Type B pancreatic cell (in vitro differentiated cells): ENCODE measurements at places on chromosomes 11 and 22.

- peak; percentile 68 for DNase-seq
Measured at GRCh38 chr22:20316217-20316843, 3.5 kb downstream of the DGCR6L start.

DNA sequence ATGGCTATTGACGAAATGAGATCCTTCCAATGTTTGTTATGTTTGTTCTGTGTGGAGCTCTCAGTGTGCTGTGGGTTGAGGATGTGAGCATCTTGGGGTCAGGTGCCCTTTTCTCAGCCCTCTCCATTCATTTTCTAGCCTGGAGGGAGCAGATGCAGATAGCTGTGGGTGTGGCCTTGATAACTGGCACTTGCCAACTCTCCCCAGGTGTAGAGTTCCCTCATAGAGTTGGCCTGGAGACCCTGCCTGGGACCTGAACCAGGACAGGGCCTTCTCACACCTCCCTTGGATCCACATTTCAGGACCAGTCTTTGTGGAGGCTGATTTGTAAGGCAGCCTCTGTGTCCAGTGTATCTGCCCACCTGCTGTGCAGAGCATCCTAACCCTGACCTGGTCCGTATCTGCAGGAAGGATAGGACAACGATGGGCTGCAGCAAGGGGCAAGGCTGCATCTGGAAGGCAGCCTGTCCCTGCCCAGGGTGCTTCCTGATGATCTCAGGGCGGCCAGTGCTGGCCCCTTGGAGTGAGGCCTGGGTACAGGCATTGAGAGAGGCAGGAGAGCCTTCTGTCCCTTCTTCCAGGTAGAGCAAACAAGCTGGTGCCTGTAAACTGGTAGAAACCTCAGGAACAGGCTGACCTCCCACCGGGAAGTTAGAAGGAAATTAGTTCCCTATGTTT is 245.9 kb downstream of the TBC1D22A start:
- DNase-seq = no peak

GRCh38 chr11:123822599-123822998 is 16.4 kb upstream of the OR6M1 start:
- DNase-seq = no peak

DNA sequence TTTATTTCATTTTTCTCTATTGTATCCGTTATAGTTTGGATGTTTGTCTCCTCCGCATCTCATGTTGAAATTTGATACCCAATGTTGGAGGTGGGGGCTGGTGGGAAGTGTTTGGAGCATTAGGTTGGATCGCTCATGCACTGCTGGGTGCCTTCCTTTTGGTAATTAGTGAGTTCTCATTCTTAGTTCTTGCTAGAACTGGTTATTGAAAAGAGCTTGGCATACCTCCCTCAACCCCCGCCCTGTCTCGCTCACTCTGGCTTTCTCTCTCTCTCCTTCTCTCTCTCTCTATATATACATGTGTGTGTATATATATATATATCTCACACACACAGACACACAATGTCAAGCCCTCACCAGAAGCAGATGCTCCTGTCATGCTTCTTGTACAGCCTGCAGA is 978.7 kb downstream of the DLG2 start:
- no peak for DNase-seq

DNA sequence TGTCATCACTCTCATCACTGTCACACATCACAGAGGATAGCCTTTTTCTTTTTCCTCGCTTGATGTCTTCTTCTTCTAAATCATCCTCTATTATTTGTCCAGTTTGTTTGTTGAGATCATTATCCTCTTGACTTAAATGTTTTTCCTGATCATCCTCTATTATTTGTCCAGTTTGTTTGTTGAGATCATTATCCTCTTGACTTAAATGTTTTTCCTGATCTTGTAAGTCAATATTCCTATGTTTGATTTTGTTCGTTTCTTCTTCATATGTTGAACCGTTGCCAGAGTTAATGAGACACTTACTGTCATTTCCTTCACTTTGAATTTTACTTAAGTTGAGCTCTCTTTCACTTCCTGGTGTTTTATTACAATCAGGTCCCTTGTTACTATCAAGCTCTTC is 5.6 kb downstream of the CCDC82 start:
- DNase-seq = no peak

- no peak for DNase-seq
Measured at GRCh38 chr11:100719809-100720221, 32.7 kb downstream of the ARHGAP42 start.

DNA sequence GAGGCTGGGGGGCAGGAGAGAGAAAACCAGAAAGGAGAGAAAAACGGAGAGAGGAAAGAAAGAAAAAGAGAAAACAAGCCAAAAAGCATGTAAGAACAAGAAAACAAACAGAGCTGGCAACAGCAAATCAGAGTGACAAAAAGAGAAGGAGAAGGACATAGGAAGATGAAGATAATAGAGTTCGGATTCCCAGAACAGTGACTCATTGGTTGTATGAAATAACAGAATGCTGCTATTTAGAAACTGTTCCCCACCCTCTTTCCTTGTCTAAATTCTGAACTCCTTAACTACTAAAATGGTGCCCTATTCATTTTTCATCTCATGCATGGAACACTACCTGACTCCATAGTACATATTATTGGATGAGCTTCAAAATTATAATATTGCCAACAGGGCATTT is 317.4 kb downstream of the C11orf87 start:
- no peak for DNase-seq

- peak; percentile 88 for DNase-seq
Measured at GRCh38 chr11:45354976-45355705, 69.0 kb upstream of the SYT13 start.

DNA sequence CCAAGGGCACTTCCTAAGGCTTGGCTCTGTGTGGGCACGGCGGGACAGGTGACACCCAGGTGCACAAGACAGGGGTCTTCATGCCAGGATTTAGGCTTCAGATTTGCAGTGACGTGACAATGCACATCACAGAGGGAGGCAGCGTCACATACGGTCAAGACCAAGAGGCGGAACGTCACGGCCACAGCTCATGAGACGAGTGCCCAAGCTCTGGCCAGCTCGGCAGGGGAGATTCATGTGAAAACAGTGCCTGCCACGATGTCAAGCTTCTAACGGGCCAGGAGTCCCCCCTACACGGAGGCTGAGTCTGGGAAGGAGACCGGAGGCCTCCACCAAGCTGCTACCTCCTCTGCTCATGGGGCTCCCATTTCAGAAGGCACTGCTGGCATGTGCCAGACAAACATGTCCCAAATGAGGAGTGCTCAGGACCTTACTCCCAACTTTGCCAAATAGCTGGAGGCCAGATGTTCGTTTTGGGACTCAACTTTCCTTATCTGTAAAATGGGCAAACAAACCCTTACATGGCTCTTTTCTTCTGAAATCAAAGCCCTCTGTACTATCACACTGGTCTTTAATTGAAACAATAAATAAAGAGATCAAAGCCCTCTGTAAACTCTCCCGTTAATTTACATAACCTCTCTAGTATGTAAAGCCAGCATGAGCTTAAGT is 16.6 kb downstream of the VPS37C start:
- no peak for DNase-seq

GRCh38 chr11:128777369-128778011 is 83.6 kb downstream of the FLI1 start:
- DNase-seq = no peak

GRCh38 chr11:75245356-75246005 is 4.9 kb downstream of the TPBGL start:
- no peak for DNase-seq

- peak; percentile 49 for DNase-seq
Measured at GRCh38 chr11:65774525-65775306, 6.1 kb downstream of the AP5B1 start.

DNA sequence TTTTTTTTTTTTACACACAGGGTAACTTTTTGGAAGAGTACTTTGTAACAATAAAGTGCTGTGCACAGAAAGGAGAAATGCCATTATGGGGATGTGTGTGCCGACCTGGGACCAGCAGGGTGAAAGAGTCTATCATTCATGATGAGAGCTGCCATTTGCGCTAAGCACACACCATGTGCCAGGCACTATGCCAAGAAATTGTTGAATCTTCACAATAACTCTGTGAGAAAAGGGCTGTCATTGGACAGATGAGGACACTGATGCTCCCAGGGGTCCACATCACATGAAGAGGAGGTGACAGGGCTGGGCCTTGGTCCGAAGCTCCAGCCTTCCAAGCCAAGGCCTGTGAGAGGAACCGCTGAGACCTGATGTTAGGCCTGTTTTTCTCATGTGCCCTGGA is 5.6 kb downstream of the DUSP18 start:
- no peak for DNase-seq

DNA sequence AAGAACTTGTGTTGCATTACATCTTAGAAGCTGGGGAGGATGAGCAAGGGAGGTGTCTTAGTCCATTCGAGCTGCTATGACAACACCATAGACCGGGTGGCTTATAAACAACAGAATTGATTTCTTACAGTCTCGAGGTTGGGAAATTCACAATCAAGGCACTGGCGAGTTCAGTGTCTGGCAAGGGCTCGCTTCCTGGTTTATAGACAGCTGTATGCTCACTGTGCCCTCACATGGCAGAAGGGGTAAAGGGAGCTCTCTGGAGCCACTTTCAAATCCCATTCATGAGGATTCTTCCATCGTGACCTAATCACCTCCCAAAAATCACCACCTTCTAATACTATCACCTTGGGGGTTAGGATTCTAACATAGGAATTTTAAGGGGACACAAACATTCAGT is 150.0 kb upstream of the NECTIN1 start:
- DNase-seq = no peak

GRCh38 chr11:2599561-2600189 is 100.1 kb downstream of the KCNQ1OT1 start:
- no peak for DNase-seq

DNA sequence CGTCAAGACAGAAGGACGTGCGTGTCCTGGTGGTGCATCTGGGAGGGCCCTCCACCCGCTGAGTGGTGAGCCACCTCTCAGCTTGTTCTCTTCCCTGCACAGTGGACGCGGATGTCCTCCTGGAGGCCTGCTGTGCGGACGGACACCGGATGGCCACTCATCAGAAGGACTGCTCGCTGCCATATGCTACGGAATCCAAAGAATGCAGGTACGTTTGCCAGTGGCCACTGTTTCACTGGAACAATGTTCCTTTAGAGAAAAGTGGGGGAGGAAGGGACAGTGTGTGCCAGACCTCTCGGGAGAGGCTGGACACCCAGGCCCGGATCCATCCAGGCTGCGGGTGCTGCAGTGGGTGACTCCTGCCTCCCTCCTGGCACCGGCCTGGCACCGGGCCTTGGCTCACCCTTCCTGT is 15.9 kb downstream of the FBLN1 start:
- DNase-seq = no peak

DNA sequence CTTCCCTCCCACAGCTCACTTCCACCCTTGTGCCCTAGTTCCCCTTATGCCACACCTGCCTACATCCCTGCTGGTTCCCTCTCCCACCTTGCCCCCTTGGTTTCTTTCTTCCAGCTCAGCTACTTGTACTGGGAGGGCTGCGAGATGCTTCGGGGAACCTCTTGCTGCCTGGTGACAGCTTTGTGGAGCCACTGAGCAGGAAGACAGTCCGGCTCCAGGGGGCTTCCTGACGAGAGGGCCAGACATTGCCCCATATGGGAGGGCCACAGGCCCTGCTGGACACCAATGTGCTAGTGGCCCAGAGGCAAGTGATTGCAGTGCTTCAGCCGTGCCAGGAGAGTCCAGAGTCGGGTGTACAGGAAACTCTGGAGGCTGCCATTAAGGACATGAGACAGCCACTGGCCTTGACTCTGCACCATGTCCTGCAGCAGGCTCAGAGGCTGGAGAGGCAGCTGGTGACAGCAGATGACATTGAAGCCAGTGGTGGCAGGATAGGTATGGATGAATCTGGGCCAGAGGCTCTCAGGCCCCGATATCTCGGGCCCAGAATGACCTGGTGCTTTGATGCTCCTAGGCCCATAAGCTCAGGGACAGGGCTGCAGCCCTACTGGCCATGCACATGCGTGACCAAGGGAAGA is 54.3 kb downstream of the BTG4 start:
- peak; percentile 49 for DNase-seq

DNA sequence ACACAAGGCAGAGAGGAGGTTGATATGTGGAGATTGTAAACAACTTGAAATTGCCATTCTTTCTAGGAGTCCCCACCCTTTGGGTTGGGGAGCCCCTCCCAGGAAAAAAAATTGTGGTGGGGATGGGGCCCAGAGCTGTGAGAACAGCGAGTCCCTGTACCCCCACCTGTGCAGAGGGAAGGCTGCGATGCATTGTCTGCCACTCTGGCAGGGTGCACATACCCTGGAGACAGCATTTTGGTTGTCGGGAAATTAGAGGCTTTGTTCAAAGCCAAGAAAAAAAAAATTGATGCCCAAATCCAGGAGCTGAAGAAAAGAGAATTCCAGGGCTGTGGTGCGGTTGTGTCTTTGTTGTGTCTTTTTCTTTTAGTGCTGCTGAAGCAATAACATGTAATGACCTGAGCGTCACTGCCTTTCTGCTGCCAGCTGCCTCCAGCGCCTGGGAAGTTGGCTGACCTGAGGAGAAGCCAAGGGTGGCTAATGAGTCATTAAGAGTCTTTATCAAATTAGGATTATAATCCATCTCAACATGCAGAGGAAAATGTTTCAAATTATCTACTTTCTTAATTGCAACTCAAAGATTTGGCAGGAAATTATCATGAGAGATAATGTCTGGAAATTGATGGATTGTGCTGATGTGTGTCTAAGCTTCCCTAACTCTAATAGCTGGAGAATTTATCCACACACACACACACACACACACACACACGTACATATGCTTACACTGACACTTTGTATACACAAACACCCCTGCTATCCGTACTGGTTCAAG is 8.0 kb upstream of the PKNOX2 start:
- no peak for DNase-seq
